Spleen (tissue), 13 donors: ENCODE measurements at places on chromosomes 16 and 17. TPM values are rescaled to one million over a fixed set of nuclear protein-coding genes. Genes with fewer than 3 reads are reported as not detected.
A peak's percentile ranks its signal among the peaks of the same experiment; 100 is the strongest.

Gene DNAH2
- 0.13 TPM for total RNA-seq

Gene HOXB1
- not detected for total RNA-seq

Gene ZNRF1
- 3.9 TPM for total RNA-seq

Gene AKAP10
- 65.5 TPM for total RNA-seq

Gene CHST6
- total RNA-seq, result 0.60 TPM

- no peaks in the 10 kb centered on the region for H3K36me3 ChIP-seq
- H3K4me3 ChIP-seq, result no peak overlapping the region
- H3K27me3 ChIP-seq, result no peaks in the 10 kb centered on the region
Measured at GRCh38 chr16:15536843-15537242, 102.5 kb downstream of the BMERB1 start.

DNA sequence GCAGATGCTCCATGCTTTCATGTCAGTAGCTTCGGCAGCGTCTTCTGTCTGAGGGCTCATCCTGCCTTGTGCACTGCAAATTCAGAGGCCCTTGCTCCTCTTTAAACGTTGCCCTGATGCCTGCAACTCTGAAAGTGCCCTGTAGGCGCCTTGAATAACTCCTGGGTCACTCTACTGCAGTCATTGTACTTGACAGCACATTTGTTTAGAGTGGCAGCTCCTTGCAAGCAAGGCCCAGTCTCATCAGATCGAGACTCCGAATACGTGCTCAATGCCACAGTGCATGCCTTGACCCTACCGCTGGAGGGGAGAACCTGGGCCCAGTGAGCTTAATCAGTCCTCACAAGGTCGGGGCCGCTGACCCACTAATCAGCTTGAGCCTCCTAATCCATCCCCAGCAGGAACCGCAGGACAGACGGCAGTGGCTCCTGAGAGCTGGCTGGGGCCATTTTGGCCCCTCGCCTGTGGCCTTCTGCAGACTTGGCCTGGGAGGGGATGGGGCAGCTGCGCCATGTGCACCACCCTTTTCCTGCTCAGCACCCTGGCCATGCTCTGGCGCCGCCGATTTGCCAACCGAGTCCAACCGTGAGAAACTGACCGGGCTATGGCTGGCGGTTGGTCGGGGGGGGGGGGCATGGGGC, at the start of gene PRCD:
TSS of gene PRCD (plus strand) at position 414 of the 641 bp plus-strand sequence. CDS start at position 512, 98 bp downstream.
- peak; percentile 74 for DNase-seq
- peak within 1 kb of the TSS; percentile 73 for H3K27ac ChIP-seq
- H3K4me3 ChIP-seq, result no peak within 1 kb of the TSS
- H3K4me1 ChIP-seq, result peaks cover 76% of the 10 kb centered on the region
- no peaks in the 10 kb centered on the region for H3K36me3 ChIP-seq

DNA sequence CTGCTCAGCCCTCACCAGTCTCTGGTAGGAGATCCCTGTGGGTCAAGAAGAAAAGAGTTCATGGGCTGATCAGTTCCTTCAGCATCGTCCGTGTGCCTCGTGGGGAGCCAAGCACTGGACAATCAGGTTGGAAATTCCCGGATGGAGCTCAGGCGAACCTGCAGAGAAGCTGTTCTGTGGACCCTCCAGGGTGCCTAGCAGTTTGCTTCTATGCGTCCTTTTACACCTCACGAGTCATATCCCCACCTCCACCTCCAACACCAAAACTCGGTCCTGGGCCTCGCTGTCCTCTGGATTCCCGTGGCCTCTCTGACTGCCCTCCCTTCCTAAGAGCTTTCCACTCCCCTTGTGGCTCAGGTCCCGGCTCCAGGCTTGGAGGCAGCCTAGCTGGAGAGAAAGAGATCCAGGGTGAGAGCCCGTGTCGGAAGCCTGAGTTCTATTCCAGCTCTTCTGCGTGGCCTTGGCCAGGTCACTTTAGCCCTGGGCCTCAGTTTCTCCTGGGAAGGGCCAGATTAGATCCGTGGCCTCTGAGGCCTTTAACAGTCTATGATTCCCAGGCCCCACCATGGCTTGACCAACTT, 26.2 kb upstream of the PIK3R6 start:
- H3K27ac ChIP-seq, result no peak overlapping the region
- H3K4me3 ChIP-seq, result no peak overlapping the region
- peaks cover 61% of the 10 kb centered on the region for H3K4me1 ChIP-seq
- H3K36me3 ChIP-seq, result no peaks in the 10 kb centered on the region

GRCh38 chr17:76560877-76561221, 21.0 kb downstream of the PRCD start:
- no peak overlapping the region for H3K27ac ChIP-seq
- H3K4me1 ChIP-seq, result peaks cover 74% of the 10 kb centered on the region
- H3K4me3 ChIP-seq, result no peak overlapping the region
- H3K27me3 ChIP-seq, result no peaks in the 10 kb centered on the region
- DNase-seq, result no peak

DNA sequence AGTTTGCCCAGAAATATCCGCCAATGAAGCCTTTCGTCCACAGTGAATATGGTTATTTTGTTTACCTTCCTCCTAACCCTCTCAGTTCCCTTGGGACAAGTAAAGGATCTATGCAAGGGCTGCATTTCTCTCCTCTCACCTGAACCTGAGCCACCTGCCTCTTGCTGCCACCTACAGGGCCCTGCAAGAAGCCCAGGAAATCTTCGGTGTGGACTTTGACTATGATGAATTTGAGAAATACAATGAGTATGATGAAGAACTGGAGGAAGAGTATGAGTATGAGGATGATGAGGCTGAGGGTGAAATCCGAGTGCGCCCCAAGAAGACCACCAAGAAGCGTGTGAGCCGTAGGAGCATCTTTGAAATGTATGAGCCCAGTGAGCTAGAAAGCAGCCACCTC, 14.0 kb downstream of the SUPT6H start:
- H3K27ac ChIP-seq, result no peak overlapping the region
- DNase-seq, result no peak
- H3K4me1 ChIP-seq, result no peaks in the 10 kb centered on the region

DNA sequence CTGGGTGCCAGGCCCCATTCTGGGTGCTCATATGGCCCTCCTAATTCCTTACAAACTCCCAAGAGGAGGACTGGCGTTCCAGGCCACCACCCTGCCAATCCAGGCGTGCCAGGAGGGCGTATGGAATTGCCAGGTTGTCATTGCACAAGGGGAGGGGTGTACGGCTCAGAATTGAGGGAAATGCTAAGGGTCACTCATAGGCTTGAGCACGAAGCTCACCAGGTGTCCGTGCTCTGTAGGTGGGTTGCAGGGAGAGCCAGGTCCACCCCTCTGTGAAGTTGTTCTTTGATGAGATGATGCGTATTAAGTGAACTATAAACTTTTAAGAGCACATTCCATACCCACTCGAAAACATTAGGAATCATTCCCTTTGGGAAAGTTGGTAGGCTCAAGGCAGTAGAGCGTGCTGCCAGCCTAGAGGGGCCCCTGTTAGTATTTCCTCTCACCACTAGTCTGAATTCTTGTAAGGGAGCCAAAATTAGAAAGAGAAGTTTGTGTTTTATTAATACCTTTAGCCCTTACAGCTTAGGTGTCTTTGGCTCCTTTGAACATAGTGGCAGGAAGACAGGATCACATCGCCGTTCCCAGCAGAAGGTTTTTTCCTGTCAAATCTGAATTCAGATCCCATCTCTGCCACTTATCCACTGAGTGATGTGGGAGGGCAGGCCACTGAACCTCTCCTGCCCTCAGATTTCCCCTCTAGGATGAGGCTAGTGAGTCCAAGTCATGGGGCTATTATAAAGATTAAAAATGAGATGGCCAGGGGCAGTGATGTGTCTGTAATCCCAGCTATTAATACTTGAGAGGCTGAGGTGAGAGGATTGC, 38.7 kb upstream of the NFAT5 start:
- no peaks in the 10 kb centered on the region for H3K27me3 ChIP-seq
- H3K4me3 ChIP-seq, result no peak overlapping the region
- no peak for DNase-seq
- peaks cover 9% of the 10 kb centered on the region for H3K4me1 ChIP-seq

- H3K4me1 ChIP-seq, result peaks cover 55% of the 10 kb centered on the region
- no peak overlapping the region for H3K4me3 ChIP-seq
- H3K36me3 ChIP-seq, result no peaks in the 10 kb centered on the region
Measured at GRCh38 chr16:88773812-88774291, 11.2 kb downstream of the PIEZO1 start.

DNA sequence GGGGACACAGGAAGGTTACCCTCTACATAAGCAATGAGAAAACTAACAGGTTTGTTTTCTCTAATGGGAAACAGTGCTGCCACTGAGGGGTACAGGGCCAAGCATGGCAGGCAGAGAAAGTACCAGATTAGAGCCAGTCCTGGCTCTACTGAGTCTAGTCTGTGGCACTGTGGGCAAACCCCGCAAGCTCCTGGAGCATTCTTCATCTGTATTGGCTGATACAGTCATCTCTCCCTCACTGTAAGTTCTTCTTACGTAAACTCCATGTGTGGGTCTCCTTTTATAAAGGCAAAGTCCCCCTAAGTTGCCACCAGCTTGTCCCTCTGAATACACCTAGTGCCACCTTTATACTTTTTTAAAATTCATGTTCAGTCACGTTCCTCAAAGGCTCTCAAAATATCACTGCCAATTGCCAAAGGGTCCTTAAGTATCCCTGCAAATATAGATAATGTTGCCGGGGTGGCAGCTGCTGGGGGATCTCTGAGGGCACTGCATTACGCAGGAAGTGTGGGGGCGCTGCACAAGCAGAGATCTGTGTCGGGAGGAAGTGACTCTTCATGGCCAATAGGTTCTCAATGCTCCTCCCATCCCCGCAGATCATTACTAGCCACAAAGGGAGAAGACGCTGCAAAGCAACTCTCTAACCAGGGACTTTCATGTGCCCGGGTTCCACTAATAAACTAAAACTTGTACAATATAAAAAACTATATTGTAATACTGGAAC, 18.8 kb downstream of the XPO6 start:
- peaks cover 96% of the 10 kb centered on the region for H3K4me1 ChIP-seq
- no peaks in the 10 kb centered on the region for H3K36me3 ChIP-seq
- peak overlapping the region; percentile 4 for H3K4me3 ChIP-seq
- peak overlapping the region; percentile 83 for H3K27ac ChIP-seq

GRCh38 chr17:81871387-81872230, 472 bp upstream of the ARHGDIA start:
- H3K27ac ChIP-seq, result peak overlapping the region; percentile 97
- H3K4me3 ChIP-seq, result peak overlapping the region; percentile 84
- H3K27me3 ChIP-seq, result no peaks in the 10 kb centered on the region
- peaks cover 26% of the 10 kb centered on the region for H3K36me3 ChIP-seq

GRCh38 chr17:42200706-42201457, 6.6 kb upstream of the GHDC start:
- peaks cover 42% of the 10 kb centered on the region for H3K36me3 ChIP-seq
- peaks cover 9% of the 10 kb centered on the region for H3K4me1 ChIP-seq
- no peak overlapping the region for H3K4me3 ChIP-seq
- DNase-seq, result no peak

DNA sequence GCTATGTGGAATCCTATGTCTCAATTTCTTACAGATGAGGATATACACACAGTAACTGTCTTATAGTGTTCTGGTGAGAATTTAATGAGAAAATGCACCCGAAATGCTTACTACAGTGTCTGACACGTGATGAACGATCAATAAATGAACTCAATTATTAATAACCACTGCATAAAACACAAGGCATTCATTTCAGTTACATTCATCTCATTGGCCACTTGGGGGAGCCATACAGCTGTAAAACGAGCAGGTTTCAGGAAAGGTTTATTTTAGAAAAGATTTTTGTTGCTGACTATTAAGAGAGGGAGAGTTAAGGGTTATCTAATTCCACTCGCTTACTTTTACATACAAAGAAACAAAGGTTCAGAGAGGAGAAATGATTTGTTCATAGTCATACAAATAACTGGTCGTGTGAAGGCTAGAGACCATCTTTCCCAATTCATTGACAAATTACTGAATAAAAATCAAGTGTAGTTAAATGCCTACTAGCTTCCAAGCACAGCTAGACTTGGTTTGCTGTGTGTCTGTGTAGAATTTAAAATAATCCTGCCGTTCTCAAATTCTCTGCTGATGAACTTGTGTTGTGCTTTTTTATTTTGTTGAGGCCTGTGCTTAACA, 160.1 kb downstream of the MAP2K4 start:
- H3K4me1 ChIP-seq, result no peaks in the 10 kb centered on the region
- DNase-seq, result no peak
- H3K27ac ChIP-seq, result no peak overlapping the region
- H3K4me3 ChIP-seq, result no peak overlapping the region

DNA sequence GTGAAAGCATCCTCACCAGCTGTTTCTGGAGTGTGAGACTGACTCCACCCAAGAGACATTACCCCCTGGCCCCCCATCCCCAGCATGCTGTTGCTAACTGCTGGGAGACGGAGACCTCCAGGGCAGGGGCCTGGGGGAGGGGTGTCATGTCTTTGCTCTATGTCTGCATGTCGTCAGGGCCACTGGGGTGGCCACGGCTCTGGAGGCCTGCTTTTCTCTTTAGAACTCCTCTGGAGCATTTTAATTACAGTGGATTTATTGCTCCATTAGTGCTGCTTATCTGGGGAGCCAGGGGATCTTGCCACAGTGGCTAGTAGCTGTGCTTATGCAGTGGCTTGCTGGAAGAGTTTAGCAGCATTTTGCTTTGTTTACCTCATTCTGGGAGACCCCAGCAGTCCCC, 32.3 kb downstream of the CLEC16A start:
- DNase-seq, result no peak
- H3K4me3 ChIP-seq, result no peak overlapping the region
- H3K36me3 ChIP-seq, result peaks cover 100% of the 10 kb centered on the region
- H3K27ac ChIP-seq, result no peak overlapping the region

DNA sequence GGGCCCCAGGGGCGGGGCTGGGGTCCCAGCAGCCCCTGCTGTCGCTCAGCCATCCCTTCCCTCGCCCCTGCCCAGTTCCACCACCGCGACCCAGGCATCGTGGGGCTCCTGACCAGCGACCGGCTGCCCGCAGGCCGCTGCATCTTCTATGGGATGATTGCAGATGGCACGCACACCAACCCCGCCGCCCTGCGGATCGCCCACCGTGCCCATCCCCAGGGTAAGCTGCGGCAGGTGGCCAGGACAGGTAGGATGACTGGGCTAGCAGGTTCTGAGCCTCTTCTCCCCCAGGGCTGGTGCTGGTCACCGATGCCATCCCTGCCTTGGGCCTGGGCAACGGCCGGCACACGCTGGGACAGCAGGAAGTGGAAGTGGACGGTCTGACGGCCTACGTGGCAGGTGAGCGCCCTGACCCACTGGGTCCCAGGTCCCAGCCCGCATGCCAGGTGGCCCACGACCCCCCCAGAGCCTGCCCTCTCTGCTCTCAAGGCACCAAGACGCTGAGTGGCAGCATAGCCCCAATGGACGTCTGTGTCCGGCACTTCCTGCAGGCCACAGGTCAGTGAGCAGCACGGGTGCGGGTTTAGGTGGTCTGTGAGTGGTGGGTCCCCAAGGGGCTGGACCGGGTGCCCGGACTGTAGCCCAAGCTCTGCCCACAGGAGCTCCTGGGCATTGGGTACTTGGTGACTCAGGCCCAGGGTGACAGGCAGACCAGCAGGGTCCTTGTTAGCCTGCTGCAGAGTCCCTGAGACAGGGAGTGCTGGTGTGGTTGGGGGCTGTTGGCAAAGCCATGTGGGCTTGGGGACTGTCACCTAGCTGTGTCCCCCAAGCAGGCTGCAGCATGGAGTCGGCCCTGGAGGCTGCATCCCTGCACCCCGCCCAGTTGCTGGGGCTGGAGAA, 2.8 kb downstream of the CEMP1 start:
- H3K4me1 ChIP-seq, result peaks cover 76% of the 10 kb centered on the region
- no peaks in the 10 kb centered on the region for H3K36me3 ChIP-seq
- no peak overlapping the region for H3K4me3 ChIP-seq
- H3K27ac ChIP-seq, result no peak overlapping the region

GRCh38 chr16:68377667-68378393, 67.0 kb downstream of the PRMT7 start:
- H3K27ac ChIP-seq, result no peak overlapping the region
- no peaks in the 10 kb centered on the region for H3K27me3 ChIP-seq
- no peaks in the 10 kb centered on the region for H3K36me3 ChIP-seq
- DNase-seq, result no peak
- H3K4me3 ChIP-seq, result no peak overlapping the region

GRCh38 chr16:88907768-88908167, 41.3 kb upstream of the PABPN1L start:
- no peaks in the 10 kb centered on the region for H3K27me3 ChIP-seq
- peaks cover 82% of the 10 kb centered on the region for H3K4me1 ChIP-seq
- H3K36me3 ChIP-seq, result no peaks in the 10 kb centered on the region
